Left kidney (tissue), 8 donors: ENCODE measurements at places on chromosomes 7 and 10. TPM values are rescaled to one million over a fixed set of nuclear protein-coding genes. Genes with fewer than 3 reads are reported as not detected.

DNA sequence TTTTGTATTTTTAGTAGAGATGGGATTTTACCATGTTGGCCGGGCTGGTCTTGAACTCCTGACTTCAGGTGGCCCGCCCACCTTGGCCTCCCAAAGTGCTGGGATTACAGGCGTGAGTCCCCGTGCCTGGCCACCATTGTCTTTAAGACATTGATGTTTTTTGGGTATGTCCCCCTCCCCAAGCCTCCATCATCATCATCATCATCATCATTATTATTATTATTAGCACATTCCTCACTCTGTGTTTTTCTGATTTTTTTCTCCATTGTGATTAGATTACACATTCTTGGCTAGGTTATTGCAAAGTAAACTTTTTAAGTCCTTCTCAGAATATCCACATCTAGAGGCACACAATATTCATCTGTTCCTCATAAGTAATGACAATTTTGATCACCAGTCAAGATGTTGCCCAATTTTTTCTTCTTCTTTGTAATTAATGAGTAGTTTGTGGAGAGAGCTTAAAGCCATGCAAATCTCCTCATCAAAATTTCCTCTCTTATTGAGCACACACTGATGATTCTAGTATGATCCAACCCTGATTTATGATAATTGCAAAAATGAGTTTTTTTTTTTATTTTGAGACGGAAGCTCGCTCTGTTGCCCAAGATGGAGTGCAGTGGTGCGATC is 47.5 kb downstream of the EPC1 start:
- no peak for DNase-seq

GRCh38 chr10:59750155-59750945 is 2.9 kb downstream of the MRLN start:
- no peak for DNase-seq

DNA sequence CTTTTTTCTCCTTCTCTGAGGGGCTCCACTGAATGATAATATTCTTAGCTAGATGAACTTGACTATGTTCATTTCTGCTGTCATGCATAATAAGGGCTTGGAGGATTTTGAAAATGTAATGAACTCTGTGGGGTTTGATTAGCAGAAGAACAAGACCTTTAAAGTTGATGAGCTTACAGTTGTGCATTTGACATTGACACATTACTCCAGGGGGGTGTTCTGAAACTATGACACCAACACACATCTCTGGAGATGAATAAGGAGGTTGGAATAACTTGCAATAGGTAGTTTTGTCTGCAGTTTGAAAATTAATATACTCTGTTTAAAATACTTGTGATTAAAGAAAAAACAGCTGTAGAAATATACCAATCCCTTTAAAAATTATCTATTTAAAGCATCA is 80.3 kb downstream of the ANK3 start:
- DNase-seq, result no peak

GRCh38 chr7:42096268-42096667 is 140.7 kb downstream of the GLI3 start:
- no peak for DNase-seq

DNA sequence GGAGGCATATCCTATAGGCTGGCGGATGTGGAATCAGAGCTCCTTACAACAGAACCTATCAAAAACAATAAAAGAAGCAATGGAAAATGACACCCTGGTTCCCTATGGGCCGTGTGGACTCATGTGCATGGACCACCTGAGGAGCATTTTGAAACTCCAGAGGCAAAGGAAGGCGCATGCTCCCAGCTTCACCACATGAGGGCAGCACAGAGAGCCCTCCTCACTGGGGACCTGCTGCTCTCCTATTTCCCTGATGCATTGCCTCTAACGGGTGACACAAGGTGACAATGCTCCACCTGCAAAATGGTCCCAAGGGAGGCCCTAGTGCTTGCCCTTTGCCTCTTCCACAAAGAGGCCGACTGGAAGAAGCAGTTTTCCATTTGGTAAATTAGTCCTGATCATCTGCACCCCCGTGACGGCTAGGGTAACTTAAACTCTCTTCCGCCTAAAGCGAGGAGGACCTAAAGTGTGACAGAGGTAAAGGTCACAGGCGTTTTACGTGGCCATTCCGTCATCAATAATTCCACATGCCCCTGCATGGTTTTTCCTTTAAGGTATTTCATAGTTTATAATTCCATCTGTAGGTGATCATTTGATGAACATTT is 67.7 kb downstream of the GPAM start:
- no peak for DNase-seq

DNA sequence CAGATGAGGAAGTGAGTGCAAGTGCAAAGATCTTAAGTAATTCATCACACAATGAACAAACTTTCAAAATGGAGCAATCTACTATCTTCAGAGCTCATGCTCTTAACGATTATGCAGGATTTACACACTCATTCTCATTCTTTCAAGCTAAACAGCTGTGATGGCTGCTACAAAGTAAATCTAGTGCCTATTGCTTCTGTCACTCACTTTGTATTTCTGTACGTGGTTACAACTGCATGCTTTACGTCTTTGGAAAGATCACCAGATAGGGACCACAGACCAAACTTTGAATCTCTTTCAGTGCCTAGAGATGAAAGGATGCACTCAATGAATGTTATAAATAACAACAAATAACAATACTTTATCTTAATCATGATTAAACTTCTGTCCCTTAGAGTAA is 194.6 kb downstream of the MAGI2 start:
- no peak for DNase-seq

DNA sequence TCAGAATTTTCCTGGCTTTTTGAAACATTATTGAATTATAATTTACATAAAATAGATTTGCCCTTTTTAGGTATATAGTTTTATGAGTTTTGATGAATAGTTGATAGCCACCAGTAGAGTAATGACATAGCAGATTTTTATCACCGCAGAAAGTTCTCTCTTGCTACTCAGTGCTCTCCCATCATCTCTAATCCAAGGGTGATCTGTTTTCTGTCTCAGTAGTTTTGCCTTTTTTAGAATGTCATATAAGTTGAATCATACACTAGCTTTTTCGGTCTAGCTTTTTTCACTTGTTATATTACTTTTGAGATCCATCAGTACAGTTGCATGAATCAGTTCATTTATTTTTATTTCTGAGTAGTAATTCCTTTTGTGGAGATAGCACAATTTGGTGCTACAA is 17.9 kb downstream of the RSBN1L start:
- DNase-seq, result no peak

DNA sequence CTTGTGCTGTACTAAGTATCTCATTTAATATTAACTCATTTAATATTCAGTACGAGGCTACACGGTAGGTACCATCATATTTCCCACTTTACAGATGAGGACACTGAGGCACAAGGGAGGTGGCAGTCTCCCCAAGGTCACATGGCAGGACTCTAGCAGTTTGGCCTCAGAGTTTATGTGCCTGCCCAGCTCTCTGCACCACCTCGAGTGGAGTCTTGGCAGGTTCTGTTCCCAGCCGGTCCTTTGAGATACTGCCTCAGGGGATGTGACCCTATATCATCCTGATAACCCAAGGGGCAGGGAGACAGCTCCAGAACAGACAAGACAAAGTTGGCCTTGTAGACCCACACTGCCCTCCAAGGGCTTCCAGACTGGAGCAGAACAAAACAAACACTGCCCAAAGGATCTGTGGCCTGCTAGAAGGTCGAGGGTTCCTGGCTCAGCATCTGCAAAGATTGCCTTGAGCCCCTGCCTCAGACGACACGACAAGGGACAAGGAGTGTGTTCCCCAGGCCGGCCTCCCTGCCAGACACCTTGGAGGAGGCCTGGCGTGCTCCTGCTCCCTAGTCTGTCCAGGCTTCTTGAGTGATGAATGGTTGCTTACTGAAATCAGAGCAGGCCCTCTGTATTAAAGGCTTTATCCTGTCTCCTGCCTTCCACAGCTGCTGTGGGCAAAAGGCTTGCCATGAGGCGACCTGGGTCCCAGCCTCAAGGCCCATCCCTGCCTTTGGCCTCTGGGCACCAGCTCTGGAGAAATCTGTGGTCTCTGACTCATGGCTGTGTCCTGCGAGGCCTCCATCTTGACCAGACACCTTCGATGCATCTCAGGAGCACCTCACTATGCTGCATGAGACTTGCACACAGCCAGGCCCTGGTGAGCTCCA is 3.9 kb upstream of the PWWP2B start:
- DNase-seq, result no peak

DNA sequence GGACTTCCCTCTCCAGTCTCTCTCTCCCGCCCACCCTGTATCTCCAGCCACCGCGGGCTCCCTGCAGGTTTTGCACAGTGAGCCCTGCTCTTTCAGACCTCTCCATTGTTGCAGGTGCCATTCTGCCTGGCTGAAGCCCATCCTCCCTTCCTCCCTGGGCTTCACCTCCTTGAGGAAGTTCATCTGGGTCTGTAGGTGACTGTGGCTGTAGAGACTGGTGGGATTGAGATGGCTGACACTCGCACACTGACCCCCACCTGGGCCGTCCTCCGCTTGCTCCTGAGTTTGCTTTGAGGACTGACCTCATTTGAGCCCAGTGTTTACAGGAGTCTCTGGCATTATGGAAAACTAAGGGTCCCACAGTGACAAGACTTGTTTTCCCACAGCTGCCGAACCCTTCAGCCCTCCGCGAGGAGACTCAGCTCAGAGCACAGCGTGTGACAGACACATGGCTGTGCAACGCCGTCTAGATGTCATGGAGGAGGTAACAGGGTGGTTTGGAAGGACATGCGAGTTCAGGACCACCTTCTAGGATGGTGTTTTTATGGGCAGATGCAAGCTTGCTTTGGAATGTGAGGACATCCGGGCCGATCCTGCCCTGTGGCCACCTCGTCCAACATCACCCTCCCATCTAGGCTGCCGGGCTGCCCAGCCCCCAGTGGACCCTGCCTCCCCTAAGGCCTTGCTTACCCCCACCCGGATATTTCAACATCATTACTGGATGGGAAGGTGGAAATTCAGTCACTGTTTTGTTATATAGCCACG is 9.3 kb downstream of the PLAC9 start:
- DNase-seq, result no peak

- DNase-seq, result no peak
Measured at GRCh38 chr7:55122263-55122662, 103.4 kb downstream of the EGFR start.

DNA sequence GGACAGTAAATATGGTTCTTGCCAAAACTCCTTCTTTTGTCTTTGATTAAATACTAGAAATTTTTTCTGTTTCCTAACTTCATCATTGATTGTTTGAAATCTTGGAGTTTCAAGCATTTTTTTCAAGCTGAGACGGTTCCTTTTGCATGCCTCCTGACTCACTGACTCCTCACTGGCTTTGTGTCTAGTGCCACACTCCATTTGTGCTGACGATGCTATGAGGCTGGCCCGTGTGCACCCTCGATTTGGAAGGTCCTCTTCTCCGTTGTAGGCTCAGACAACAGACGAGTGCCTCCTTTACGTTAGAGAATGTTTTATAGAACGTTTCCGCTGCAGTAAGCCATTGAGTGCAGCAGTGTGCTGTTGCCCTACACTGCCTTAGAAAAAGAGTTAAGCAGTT is 10.8 kb upstream of the CSGALNACT2 start:
- DNase-seq, result no peak

GRCh38 chr10:78981257-78981969 is 87.4 kb upstream of the ZMIZ1 start:
- no peak for DNase-seq

GRCh38 chr7:22700559-22701002 is 26.4 kb upstream of the IL6 start:
- no peak for DNase-seq

DNA sequence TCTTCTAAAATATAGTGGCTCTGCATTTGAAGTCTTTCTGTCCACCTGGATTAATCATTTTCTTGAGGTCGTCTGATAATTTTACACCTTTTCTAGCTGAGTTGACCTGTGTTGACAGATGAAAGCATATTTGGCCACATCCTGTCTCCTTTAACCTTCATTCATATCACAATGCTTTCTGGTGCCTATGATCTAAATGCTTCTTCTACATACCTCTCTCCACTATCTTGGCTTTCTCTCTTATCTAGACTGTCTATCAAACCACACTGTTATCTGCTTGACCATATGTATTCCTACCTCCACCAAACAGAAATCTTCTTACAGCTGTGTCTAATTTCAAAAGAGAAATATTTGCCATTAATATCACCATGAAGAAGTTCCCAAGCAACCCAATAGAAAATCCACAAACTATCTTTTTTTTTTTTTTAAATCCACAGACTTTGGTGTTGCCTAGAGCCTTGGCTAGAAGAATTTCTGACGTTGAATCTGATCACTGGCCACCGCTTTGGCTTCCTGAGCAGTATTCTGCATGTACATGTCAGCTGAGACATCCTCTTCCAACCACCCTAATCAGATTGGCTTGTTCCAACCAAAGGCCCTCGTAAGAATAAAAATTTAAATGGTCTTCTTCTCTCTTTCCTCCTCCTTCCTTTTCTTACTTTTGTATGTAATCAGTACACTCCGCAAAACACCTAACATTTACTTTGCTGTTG is 66.3 kb upstream of the SP4 start:
- DNase-seq, result no peak

DNA sequence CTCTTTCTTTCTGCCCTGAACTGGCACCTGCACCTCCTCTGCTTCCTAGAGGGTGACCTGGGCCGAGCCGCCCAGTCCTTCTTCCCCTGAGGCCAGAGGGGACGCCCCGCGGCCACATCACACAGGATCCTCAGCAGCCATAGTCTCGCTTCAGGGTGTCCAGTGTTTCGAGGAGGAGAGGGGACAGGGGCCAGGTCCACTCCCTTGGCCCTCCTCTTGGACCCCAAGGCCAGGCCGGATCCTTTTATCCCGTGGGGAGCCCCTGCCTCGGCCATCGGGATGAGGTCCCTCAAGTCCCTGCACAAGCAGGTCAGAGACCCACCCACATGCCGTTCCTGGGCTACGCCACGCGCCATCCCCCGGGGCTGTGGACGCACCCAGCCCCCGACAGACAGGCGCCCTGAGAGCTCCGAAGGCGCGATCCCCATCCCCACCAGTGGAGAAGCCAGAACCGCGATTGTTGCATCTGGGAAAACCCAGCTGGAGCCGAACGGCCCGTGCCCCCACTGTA is 3.6 kb downstream of the BHLHA15 start:
- DNase-seq, result no peak

GRCh38 chr7:155469-155900 is 36.9 kb upstream of the FAM20C start:
- no peak for DNase-seq

GRCh38 chr7:22667562-22668239 is 59.3 kb upstream of the IL6 start:
- DNase-seq, result no peak

The MRLN gene
- 0.48 TPM for polyA plus RNA-seq

The PDE6C gene
- 2.2 TPM for polyA plus RNA-seq

The FAM171A1 gene
- polyA plus RNA-seq, result 93.2 TPM

The GRM3 gene
- polyA plus RNA-seq, result 0.13 TPM

The HHEX gene
- 7.6 TPM for polyA plus RNA-seq

The MMRN2 gene
- 23.7 TPM for polyA plus RNA-seq

The NPFFR1 gene
- polyA plus RNA-seq, result 0.15 TPM

The SHLD2 gene
- 52.6 TPM for polyA plus RNA-seq

The OPN1SW gene
- 2.2 TPM for polyA plus RNA-seq

The ATRNL1 gene
- polyA plus RNA-seq, result 27.8 TPM

The BAIAP2L1 gene
- polyA plus RNA-seq, result 17.8 TPM
